Activated CD4-positive, alpha-beta T cell treated with anti-CD3 and anti-CD28 coated beads, Interleukin-2, Interleukin-4, amounts not matched to agents 100 ng/mL and 50 ng/mL, durations not matched to agents 16 hours and 8 hours (primary cell): ENCODE measurements at places on chromosomes 3 and 15.

- DNase-seq = no peak
Measured at GRCh38 chr15:57388464-57388863, 12.2 kb downstream of the CGNL1 start.

- DNase-seq = no peak
Measured at GRCh38 chr3:13887495-13888300, 7.8 kb upstream of the WNT7A start.

GRCh38 chr3:133016838-133017309, 21.3 kb upstream of the TMEM108 start:
- DNase-seq = no peak

DNA sequence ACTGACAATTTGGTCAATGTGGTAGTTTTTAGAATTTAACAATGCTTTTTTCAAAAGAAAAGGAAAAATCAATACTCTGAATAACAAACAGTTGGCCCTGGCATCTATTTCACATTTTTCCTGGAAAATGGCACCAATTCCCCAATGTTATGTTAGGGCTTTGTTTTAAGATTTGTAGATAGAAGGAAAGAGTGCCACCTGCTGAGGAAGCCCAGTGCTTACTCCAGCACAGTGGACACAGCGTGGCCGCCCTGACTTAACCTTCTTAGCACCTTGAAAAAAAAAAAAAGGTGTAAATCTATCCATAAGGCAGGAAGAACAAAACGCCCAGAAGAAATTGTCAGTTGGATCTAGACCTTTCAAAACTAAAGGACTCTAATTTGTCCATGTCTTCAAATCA, 110.7 kb upstream of the CNTN4 start:
- no peak for DNase-seq

DNA sequence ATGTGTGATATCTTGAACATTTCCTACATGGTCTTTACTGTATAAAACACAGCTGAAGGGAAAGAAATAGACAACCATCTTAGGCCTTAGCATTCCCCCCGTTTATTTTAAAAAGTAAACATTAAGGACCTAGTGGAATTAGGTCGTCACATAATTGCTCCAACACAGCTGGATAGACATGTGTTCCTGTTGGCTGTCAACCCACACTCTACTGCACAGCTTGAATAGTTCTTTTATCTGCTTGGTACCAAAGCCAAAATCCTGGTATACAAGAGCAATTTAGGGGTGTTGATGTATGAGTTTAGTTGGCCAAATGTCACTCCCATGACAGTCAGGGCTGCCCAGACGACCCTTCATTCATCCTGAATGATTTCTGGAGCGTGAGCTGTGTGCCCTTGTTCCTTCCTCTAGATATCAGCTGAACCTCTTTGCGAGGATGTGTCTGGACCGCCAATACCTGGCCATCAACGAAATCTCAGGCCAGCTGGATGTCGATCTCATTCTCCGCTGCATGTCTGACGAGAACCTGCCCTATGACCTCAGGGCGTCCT, 179.7 kb downstream of the ITPR1 start:
- no peak for DNase-seq

DNA sequence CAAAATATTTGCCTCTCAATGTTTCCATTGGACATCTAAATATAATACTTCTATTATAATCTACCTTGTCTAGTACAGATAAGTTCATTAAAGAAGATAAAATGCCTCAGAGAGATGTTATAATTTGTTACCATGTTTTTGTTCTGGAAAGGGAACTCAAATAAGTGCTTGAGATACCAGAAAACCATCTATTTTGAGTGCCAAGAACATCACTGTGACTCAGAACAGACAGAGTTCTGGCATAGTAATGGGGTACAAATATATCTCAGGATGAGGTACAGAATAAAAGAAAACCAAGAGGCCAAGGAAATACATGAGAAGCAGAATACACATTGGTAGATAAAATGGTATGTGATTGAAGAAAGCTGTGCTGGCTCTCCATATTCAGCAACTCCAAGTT, 58.9 kb downstream of the IMPG2 start:
- DNase-seq = no peak

DNA sequence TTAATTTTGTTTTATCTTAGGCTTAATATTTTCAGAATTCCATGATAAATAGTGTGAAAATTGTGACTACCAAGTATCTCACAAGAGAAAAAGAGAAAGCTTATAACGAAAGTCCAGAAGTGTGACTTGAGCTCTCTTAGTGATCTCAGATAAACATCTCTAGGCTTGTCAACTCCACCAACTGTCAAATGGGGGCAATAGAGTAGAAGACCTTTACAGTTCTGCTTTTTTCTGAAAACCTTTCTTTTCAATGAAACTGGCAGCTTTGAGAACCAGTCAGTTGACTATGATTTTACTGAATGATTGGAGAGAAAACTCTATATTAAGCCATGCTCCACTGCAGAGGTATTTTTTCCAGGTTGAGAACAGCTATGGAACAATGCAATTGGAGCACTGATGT, 119.2 kb upstream of the TP63 start:
- DNase-seq = no peak

- DNase-seq = no peak
Measured at GRCh38 chr3:189937302-189938127, 183.2 kb downstream of the P3H2 start.

- no peak for DNase-seq
Measured at GRCh38 chr3:154285221-154285620, 39.1 kb downstream of the DHX36 start.

- DNase-seq = no peak
Measured at GRCh38 chr15:76866008-76866407, 39.1 kb downstream of the SCAPER start.

GRCh38 chr3:189071446-189071845, 100.3 kb upstream of the TPRG1 start:
- DNase-seq = peak; percentile 73

DNA sequence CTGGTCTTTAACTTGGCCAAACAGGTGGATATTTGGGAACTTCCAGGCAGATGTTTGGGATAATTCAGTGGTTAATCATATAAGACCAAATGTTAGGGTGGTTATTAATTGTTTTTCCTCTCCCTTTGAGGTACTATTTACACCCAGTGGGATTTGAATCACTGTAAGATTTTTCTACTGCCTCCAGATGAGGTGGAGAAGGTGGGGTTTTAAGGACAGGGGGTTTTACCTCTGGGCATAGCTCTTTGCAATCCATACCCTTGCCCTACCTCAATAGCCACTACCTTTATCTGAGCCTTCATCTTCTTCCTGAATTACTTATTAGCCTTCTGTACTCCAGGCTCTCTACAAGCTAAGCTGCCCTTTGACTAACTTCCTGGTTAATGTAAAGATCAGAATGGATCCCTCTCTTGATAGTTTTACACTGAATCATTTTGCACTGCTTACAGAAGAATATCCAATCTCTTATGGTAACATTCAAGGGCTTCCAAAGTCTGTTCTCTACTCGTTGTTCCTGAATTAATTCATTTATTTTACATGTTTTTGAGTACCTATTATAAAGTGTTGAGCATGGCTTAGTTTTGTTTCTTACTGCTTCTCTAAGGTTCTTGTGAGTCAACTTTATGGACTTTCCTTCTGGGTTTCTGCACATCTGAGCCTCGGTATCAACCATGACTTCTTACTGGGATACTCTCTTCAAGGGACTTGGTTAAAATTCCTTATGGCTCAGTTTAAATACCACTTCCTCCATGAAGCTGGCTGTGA, 331.2 kb upstream of the TBL1XR1 start:
- no peak for DNase-seq

DNA sequence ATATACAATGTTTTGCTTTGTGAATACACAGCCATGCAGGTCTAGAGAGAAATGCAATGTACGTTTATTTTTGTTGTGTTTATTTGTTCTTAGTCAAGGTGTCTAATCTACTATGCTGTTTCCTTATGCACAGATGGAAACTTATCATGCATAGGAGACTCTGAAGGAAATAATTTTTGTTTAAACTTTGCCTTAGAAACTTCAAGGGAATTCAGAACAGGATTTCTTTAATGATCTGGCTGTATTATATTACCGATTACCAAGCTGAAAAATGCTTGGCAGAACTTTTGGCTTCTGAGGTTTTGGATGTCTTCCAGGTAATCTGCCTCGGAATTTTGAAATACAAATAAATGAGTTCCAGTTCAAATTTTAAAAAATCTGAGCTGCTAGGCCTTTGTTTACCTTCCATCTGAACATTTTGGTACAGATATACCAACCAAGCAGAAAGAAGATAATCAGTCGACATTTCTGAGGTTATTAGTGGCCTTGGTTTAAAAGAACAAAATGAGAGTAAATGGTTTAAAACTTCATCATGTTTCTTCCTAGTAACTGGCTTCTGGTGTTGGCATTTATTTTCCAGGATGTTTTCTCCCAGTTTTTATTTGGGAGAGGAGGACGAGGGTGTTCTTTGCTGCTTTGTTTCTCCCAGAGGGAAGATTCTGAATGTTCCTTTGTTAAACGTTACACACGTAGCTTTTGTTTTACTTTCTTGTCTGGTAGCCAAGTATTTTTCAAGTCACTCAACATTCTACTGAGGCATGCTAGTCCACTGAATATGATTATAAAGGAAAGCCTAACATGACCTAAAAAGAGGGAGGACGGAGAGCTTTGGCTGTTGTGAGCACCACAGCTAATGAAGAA, 421.8 kb upstream of the TBL1XR1 start:
- no peak for DNase-seq

- DNase-seq = no peak
Measured at GRCh38 chr3:13075986-13076654, 2.9 kb upstream of the IQSEC1 start.

DNA sequence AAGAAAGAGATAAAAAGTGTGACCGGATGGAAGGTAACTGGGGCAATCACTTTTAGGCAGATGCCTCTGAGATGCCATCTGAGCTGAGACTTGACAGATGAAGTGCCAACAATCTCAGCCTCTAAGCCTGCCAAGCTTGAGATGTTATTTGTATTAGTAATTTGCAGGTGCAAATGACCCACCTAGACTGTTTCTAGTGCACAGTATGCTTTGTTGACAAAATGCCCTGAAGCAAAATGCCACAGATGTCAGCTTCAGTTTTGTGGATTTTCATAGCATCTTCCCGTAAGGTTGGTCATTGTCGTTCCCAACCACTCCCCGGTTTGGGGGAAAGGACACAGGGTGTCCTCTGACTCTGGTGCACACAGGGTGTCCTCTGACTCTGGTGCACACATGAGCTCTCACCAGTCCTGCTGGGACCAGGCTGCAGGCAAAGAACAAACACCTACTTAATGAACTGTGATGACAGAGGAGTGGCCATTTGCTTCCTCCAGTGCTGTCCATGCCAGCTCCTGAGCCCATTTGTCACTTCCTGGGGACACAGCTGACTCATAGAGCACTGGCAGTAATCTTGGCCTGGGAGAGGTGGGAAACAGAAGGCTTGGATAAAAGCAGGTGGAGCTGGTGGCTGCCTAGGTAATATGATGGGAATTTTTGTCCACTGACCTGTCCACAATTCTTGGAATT, 16.7 kb upstream of the PPP1R2 start:
- DNase-seq = no peak

DNA sequence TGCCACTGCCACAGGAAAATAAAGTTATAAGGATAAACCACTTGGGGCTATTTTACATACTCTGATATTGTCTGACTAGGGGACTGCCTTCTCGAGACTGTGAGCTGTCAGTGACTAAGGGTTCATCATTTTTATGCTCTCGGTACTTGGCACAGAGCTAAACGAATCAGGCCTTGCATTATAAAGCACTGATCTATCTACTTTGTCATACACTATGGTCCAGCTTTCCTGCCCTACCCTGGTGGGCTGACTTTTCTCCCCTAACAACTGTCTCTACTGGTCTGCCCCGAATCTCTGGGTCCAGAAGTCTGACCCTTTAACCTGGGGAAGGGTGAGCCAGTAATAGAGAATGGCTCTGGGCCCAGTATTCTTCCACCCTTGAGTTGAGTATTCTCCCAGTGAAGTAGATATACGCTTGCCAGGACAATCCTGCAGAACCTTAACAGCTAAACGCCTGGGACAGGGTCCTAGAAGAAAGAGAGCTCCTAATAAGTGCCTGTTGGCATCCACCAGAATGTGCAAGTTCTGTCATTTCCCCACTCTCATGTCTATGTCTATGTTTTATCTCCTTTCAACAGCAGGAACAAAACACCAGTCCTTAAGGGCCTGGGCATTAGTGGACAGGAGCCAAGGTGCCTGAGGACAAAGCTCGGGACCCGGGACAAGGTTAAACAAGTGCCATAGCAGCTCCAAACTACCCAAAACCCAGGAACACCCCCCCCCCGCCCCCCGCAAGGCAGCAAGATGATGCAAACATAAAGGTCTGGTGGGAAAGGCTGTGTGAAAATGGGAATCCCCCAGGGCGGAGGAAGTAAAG, 1.2 kb downstream of the LARP6 start:
- DNase-seq = no peak

DNA sequence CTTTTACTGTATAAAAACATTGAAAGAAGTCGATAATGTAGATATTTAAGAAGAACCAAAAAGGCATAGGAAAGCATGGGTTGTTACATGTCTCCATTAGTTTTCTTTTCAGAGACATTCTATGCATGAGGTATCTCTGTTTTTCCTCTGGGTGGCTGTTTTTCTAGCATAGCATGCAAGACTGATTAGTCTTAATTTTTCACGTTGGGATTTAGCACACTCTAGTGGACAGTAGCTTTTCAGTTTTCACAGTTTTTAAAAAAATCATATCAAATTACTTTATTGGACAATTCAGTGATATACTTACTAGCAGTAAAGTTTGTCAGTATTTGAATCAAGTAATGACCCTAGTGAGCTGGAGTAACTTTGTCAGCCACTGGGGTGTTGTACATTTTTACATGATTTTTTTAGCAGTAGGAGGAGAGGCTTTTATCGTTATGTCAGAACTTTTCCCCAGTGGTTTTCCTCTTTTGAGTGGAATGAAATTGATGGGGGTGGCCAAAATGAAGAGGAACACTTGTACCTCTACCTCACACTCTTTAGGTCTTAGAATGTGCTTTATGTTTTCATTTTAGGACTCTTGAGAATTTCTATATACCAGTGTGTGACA, 57.2 kb downstream of the SEC22A start:
- DNase-seq = no peak

- no peak for DNase-seq
Measured at GRCh38 chr3:24340161-24340560, 154.5 kb downstream of the THRB start.

DNA sequence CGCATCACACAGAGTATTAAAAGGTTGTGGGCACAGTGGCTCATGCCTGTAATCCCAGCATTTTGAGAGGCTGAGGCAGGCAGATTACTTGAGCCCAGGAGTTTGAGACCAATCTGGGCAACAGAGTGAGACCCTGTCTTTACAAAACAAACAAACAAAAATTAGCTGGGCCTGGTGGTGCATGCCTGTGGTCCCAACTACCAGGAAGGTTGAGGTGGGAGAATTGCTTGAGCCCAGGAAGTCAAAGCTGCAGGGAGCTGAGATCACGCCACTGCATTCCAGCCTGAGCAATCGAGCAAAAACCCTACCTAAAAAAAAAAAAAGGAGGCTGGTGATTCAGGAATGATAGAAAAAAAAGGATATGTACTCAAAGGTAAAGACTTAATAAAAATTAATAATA, 28.2 kb upstream of the ST6GAL1 start:
- no peak for DNase-seq

GRCh38 chr15:79370716-79371115, 59.8 kb downstream of the TMED3 start:
- no peak for DNase-seq
